ENCODE measurements at places on chromosomes 7 and 10.

GRCh38 chr10:130994191-130994590 is 317.3 kb downstream of the TCERG1L start:
- DNase-seq: no peak

GRCh38 chr7:47335557-47336471 is 246.1 kb downstream of the TNS3 start:
- DNase-seq: no peak

- no peak for DNase-seq
Measured at GRCh38 chr10:126683466-126683865, 13.0 kb upstream of the C10orf90 start.

- DNase-seq: no peak
Measured at GRCh38 chr7:76165106-76165972, 36.4 kb upstream of the SRRM3 start.

DNA sequence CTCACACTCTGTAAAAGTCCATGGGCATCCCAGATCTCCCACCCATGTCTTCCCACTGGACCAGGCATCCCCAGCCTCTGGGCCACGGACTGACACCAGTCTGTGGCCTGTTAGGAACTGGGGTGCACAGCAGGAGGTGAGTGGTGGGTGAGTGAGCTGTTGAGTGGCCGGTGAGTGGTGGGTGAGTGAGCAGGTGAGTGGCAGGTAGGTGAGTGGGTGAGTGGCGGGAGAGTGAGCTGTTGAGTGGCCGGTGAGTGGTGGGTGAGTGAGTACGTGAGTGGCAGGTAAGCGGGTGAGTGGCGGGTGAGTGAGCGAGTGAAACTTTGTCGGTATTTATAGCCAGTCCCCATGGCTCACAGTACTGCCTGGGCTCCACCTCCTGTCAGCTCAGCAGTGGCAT is 471.2 kb downstream of the DNAJB6 start:
- no peak for DNase-seq

DNA sequence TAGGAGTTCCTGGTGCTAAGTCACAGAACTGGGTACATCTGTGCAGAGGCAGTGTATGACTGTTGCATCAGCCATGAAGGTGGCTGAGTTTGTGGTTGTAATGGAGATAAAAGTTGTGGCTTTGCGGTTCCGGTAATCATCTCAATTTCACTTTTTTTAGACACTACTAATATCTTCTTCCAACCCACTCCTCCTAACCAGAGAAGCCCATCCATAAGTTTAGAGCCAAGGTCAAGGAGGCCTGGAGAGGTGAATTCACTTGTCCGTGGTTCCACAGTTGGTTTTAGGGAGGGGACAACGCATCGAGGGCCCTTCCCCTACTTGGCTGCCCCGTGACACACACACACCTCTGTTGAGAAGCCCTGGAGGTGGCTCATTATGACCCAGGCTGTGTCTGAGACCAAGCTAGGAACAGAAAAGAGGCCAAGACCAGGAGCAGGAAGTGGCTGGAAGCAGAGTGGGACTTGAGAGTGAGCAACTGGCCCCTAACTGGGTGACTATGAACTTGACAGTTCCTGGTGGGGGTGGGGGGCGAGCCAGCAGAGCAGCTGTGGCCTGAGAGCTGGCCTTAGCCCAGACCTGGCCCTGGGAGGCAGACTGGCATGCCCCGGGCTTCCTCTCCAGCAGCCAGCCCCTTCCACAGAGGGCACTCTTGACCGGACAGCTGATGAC is 66.8 kb upstream of the COL13A1 start:
- DNase-seq: no peak

GRCh38 chr10:124289851-124290795 is 128.6 kb downstream of the OAT start:
- no peak for DNase-seq

- no peak for DNase-seq
Measured at GRCh38 chr7:49630513-49630912, 142.9 kb upstream of the VWC2 start.

- DNase-seq: no peak
Measured at GRCh38 chr10:68756766-68757165, 35.7 kb downstream of the CCAR1 start.

- no peak for DNase-seq
Measured at GRCh38 chr7:106952658-106953231, 87.7 kb downstream of the PIK3CG start.

DNA sequence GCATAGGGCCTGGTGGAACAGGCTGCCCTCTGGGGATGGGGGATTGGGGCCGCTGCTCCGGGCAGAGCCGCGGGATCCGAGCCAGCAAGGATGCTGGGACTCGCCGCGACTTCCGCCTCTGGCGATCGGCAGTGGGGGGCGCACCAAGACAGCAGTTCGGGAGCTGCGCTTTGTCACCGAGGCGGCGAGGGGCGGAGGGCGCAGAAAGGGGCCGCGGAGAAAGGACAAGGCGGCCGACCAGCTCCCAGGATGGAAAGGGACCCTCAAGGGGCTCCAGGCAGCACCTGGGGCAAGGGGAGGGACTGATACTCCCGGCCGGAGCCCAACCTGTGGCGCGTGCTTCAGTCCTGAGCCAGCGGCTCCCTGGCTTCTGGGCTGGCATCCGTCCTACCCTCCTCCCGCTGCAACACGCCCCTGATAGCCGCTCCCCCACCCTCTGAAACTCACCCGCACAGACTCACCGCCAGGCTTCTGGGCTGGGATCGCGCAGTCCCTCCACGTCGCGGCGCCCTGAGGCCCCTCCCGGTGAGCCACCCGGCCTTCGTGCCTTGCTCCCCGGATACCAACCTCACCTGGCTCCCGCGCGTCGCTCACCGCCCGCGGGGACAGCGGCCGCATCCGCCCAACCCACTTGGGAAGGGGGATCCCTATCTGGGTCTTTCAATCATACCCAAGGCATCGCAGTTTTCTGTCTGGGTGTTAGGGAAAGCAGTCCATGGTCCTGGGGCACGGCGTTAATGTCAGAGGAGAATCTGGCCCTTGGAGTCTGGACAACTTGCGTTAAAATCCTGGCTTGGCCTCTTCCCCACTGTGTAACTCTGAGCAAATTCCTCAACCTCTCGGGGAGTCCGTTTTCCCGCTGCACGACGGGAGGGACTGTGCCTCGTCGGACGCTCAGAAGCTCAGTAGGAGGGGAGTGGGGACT is 7.0 kb upstream of the EVX1 start:
- no peak for DNase-seq

- DNase-seq: no peak
Measured at GRCh38 chr10:109913306-109913892, 9.9 kb downstream of the XPNPEP1 start.

DNA sequence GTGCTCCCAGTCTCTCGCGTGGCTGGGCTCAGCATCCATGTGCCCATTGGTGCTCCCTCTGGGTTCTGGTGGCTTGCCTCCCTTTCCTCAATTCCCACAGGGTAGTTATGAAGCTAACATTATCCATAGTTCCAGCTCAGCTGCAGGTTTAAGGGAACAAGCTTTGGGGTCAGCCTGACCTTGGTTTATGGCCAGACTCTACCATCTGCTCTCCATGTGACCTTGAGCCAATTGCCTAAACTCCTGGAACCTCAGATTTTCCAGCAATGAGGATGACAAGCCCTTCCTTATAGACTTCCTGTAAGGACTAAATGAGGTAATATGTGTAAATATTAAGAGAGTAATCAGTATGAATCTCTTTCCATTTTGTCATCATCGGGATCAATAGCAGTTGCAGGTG is 10.1 kb upstream of the SLC29A3 start:
- DNase-seq: no peak

GRCh38 chr7:93475811-93476210 is 98.7 kb downstream of the CALCR start:
- no peak for DNase-seq

DNA sequence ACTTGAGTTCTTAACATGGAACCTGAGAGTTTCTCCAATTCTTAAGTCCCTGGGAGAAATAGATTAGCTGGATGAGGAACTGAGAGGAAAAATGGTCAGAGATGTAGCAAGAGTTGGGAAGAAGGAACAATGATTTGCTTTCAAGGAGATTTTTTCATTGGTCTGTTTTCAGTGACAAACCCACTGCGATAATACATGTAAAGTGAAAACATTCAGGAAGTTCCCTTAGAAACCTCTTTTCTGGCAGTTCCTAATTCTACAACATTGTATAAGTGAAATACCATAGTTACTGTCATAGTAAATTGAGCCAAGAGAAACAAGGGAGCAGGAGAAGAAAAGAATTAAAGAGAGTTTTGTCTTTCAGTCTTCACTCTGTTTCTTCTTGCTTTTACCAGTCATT is 12.1 kb upstream of the MAGI2 start:
- DNase-seq: no peak

Measured in NCI-H1436 treated with DMSO at 0.1 percent for 48 hours (cell line).